ENCODE measurements at places on chromosomes 4 and X.

DNA sequence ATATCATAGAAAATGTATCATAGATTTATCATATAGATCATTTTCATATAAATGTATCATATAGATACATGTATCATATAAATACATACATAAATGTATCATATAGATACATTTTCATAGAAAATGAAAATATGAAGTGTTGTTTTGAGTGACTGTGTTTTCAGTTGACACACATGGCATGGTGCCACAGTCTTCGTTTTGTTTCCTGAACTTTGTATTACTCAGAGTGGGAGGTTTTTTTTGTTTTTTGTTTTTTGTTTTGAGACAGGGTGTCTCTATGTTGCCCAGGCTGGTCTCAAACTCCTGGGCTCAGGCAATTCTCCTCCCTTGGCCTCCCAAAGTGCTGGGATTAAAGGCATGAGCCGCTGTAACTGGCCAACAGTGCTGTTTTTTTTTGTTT is 3.9 kb downstream of the RBM10 start:
- peak; percentile 35 for DNase-seq

- no peak for DNase-seq
Measured at GRCh38 chr4:183766140-183766539, 107.0 kb downstream of the TRAPPC11 start.

DNA sequence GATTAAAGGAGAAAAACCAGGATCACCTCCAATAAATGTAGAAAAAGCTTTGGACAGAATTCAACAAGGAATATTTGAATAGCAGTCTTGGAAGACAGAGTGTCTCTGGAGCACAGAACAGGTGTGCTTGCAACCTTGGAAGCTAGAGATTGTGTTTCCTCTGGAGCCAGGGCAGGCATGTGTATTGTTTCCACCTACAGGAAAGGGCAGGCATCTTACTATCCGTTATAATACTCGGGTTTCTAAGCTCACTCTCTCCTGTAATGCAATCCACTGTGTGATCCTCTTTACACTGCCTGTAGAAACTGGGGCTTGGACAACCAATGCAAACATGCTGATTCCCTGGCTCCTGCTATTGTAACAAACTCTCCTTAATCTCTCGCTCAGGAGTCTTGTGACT is 14.4 kb downstream of the CCDC110 start:
- no peak for DNase-seq

DNA sequence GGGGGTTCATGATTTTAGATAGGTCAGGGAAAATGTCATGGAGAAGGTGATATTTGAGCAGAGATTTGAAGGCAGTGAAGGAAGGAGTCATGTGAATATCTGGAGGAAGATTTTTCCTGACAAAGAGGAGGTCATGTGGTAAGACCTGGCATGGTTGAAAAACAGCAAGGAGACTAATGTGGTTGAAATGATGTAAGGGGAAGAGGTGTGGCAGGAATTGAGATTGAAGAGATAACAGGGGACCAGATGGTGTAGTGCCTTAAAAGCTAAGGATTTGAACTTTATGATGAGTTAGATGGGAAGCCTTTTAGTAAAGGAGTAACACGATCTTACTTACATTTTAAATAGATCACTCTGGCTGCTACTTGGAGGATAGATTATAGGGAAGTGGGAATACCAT is 210.9 kb downstream of the RTL9 start:
- no peak for DNase-seq

DNA sequence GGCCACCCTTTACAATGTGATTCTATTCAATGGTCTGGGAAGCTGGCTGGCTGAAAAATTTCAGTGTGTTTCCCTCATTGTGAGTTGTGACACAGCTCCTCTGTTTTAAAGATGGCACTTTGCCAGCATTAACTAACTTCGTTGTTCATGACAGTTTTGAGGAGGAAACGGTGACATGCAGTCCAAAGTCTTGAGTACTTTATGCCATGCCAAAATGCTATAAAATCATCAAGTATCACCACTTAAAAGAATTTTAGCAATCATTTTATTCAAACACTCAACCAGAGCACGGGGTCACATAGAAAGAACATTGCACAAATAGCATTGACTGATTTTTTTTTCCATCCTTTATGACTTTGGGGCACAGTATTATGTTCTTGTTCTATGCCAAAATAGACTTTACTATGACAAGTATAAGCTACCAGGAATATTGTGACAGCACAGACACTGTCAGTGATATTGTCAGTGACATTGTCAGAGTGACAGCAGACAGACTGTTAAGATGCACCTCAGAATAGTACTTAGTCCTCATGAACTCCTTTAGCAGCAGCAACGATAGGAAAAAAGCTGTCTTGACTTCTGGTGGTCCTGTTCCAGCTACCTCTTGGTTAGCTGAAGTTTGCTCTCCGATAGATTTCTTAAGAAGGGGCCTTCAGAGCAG is 46.7 kb downstream of the CXCL13 start:
- DNase-seq = no peak

DNA sequence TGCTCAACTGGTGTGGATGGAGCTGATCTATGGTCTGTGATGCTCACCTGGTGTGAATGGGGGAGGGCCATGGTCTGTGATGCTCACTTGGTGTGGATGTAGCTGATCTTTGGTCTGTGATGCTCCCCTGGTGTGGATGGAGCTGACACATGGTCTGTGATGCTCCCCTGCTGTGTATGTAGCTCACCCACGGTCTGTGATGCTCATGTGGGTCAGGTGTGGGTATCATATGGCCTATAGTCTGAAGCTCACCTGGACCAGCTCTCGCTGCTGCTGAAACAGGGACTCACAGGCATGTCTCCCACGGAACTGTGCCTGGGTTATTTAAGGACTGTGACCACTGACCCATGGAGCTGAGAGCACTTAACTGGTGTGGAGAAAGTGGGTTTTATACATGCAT is 109.7 kb downstream of the CRLF2 start:
- DNase-seq = no peak

GRCh38 chrX:21490341-21490740 is 116.1 kb downstream of the CNKSR2 start:
- DNase-seq = no peak

GRCh38 chrX:54785901-54786300 is 12.2 kb downstream of the ITIH6 start:
- peak; percentile 13 for DNase-seq

- DNase-seq = no peak
Measured at GRCh38 chrX:45788941-45789348, 588.3 kb upstream of the DIPK2B start.

- peak; percentile 43 for DNase-seq
Measured at GRCh38 chrX:150731795-150732194, 38.6 kb downstream of the MTMR1 start.

- no peak for DNase-seq
Measured at GRCh38 chr4:177492022-177492421, 49.8 kb upstream of the AGA start.

- no peak for DNase-seq
Measured at GRCh38 chrX:45557387-45557786, 356.7 kb upstream of the DIPK2B start.

- DNase-seq = no peak
Measured at GRCh38 chr4:183675625-183676024, 16.5 kb downstream of the TRAPPC11 start.

GRCh38 chr4:55925241-55925640 is 23.5 kb upstream of the CEP135 start:
- DNase-seq = no peak

DNA sequence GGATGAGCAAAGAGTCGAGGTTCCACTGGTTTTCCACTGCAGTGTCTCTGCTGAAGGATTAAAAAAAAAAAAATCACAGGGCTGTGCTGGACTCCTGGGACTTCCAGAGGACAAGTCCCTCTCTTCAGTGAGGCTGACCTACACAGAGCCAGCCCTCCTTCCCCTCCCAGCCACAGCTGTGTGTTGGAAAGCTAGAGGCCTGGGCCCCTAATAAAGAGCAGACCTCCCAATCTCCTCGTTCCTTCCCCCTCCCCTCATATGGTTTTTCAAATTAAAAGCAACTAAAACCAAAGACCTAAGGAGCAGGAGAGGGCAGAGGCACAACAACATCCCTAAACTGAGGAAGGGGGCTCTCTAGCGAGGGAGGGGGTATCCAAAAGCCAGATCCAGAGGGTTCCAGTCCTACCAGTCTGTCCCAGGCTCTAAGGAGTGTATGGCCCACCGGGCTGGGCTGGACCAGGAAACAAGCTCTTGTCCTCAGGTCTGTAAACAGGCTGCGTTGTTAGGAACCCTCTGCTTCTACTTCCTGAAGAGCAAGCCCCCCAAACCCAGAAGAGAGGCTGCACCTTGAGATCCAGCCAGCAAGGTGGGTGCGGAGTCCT is 4.0 kb upstream of the PDGFRA start:
- no peak for DNase-seq

DNA sequence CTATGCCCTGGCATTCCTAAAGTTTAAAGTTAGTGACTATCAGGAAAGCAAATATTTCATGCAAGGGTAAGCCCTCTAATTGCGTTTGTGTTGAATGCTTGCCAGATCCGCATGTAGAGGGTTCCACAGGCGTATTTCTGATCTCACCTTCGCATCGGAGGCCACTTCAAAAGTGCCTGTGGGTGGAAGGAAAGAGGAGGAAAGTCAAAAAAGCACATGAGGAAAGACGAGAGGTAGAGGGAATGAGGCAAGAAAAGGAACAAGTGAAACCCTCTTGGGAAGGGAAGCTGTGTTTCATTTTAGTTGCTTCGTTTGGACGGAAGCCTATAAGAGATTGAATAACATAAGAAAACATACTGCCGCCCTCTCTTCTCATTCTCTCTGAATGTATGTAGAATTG is 628.8 kb downstream of the SPRY1 start:
- no peak for DNase-seq

DNA sequence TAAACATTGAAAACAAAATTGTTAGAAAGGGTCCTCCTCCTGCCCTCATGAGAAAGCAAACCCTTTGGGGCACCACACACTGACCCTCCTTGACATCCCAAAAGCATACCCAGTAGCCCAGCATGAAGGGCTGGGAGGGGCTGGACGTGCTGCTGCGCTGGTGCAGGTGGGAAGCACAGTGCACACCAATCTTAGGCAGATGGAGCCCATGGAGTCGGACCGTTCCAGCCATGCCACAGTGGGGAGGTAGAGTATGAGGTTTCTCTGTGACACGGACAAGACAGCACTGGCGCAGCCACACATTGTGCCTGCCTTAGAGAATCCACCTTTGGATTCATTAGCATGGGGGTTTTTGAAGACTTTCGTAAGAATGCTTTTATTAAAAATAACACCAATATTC is 544.2 kb upstream of the FRG1 start:
- no peak for DNase-seq

DNA sequence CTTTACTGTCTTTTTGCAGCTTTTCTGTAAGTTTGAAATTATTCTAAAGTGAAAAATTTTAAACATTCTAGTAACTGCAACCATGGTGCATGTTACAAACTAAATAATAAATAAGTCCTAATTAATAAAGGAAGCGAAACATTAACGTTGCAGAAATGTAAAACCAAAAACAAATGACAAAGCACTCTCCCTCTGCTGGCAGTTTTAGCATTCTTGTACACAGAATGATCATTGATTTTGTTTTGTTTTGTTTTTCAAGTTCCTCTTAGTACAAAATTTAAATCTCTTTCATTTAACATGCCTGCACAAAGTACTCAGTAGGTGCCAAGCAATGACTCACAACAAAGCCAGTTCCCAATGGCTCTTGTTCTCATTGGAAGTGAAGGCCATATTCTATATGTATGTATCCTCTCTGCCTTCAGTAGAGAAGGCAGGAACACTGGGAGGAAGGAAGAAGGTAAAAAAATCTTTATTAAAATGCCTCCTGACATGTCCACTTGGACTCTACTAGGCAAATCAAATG is 13.7 kb upstream of the TMSB4X start:
- no peak for DNase-seq

GRCh38 chrX:78712336-78712735 is 35.2 kb upstream of the LPAR4 start:
- DNase-seq = no peak

DNA sequence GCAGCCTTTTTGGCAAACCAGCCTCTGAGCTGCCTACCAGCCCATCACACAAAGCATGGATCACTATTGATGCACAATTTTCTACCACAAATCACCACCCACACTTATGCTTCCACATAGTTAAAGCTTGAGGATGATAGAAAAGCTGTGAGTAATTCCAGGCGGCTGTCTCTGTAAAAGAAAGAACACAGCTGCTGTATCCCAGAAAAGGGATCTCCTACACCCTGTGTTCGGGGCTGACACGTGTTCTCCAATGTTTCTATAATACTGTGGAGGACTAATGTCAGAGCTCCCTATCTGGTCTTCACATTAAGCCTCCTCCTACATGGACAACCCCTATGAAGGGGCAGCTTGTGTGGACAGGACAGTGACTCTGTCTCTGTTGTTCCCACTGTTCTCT is 12.5 kb upstream of the BRS3 start:
- no peak for DNase-seq

Data from activated CD4-positive, alpha-beta T cell treated with anti-CD3 and anti-CD28 coated beads, Interleukin-10, Interleukin-2, amounts not matched to agents 100 ng/mL and 50 ng/mL, durations not matched to agents 16 hours and 8 hours (primary cell).